Left ventricle myocardium superior (tissue), 1 donor: ENCODE measurements at places on chromosomes 3 and 15. TPM values are rescaled to one million over a fixed set of nuclear protein-coding genes. Genes with fewer than 3 reads are reported as not detected.

NMNAT3 gene
- 15.0 TPM for total RNA-seq

EPHB1 gene
- 1.8 TPM for total RNA-seq

STOML1 gene
- 26.9 TPM for total RNA-seq

RASL12 gene
- total RNA-seq = 18.9 TPM
